ENCODE measurements at places on chromosomes 3 and 15. TPM values are rescaled to one million over a fixed set of nuclear protein-coding genes. Genes with fewer than 3 reads are reported as not detected.

Gene GOLGA8T
- not detected for total RNA-seq

Gene ACTR8
- 37.7 TPM for total RNA-seq

Gene UBA5
- 33.7 TPM for total RNA-seq

Gene CPNE9
- total RNA-seq = 0.58 TPM

Gene DPPA2
- not detected for total RNA-seq

Gene GLDN
- total RNA-seq = not detected
